Panc1 (cell line): ENCODE measurements at places on chromosomes 1 and 21.
A peak's percentile ranks its signal among the peaks of the same experiment; 100 is the strongest.

DNA sequence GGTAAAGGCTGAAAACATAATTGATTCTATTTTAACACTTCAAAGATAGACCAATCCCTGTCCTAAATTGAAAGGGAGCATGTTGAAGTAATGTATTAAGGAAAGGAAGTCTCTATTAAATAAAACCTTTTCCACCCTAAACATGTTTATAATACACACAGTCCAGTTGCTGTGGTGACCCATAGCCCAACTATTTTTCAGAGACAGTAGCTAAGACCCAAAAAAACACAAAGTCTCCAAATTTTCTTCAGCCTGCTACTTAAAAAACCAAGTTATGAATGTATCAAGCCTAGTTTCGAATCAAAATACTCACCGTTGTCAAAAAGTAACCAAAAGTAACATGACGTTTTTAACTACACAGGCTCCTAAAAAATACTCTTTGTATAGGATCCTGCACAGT lies 1.6 kb downstream of the ELK4 start:
- no peak for DNase-seq

- no peak for DNase-seq
Observed at GRCh38 chr1:226723657-226724532, 15.2 kb downstream of the ITPKB start.

DNA sequence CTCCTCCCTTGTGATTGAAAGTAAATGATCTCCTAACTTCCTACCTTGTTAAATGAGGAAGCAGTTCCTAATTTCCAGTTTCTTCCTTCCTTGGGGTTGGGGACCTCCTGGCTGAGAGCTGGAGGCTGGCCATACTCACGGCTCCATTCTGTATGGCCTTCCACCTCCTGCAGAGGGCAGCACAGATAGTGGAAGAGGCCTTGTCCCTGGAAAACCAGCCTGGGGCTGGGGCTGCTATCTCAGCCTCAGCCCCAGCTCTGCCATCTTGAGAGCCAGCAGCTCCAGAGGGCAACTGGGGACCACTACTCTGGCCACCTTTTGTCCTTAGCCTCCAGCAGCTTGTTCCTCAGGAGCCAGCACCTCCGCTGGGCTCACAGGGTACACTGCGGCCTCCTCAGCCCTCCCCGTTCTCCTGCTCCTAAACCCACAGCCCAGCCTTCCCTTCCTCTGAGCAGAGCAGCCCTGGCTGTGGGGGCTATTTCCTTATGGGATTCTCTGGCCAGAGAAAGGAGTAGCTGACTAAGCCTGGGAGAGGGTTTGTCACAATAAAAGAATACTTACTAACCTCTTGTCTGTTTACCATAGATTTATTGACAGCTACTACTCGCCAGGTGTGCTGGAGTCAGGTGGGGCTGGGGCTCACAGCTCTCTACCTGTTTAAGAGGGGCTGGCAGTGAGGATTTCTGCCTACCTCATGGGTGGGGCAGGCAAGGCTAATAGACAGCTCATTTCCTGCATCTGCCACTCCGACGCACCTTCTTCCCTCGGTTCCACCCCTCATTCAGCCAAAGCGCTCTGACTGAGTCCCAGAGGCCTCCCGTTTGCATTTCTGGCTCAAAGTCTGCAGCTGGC lies 6.3 kb downstream of the TMEM234 start:
- DNase-seq = no peak

DNA sequence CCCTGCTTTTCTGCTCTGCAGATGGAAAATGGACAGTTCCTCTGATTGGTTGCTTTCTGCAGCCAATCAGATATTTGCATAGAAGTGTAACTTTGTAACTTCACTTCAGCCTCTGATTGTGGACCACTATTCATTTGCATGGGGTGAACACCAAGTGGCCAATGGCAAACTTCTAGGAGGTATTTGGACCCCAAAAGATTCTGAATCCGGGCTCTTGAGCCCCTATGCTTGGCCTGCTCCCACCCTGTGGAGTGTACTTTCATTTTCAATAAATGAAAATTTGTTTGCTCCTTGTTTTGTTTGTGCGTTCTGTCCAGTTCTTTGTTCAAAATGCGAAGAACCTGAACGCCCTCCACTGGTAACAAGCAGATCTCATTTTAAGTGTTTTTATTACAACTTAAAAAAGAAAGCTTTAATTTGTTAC lies 6.4 kb upstream of the GSTM4 start:
- DNase-seq = no peak

DNA sequence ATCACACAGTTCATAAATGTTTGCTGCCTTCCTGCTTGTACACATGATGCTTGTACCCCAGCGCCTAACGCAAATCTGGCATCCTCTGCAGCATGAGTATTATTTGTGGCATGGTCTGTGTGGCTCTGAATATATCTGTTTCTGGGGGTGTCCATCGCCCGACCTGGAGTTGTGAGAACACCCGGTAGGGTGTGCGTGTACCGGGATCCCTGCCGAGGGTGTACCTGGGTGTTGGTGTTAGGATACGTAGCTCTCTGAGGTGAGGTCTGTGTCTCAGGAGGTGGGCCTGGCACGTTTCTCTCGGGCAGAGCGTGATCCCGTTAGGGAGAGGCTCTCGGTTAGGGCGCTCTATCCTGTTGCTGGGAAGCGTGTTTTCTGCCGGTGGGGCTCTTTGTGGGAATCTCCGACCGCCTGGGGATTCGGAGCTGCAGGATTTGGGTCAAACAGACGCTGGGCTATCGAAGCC lies 10.4 kb upstream of the CDC20 start:
- no peak for DNase-seq

DNA sequence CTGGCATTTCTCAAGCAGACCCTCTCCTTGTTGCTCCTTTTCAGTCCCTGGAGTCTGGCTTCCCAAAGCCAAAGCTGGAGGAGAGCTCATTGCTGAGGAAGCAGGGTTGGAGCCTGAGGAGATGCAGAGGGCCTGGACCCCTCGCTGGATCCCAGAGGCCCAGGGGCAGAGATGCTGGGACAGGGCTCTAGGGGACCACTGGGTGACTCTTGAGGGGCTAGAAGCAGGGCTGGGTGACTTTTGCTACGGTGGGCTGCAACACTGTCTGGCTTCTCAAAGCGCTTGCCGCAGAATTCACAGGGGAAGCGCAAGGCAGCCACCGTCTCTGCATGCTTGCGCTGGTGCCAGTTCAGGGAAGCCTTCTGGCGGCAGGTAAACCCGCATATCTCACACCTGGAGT lies 8.8 kb downstream of the ZNF692 start:
- DNase-seq = no peak

DNA sequence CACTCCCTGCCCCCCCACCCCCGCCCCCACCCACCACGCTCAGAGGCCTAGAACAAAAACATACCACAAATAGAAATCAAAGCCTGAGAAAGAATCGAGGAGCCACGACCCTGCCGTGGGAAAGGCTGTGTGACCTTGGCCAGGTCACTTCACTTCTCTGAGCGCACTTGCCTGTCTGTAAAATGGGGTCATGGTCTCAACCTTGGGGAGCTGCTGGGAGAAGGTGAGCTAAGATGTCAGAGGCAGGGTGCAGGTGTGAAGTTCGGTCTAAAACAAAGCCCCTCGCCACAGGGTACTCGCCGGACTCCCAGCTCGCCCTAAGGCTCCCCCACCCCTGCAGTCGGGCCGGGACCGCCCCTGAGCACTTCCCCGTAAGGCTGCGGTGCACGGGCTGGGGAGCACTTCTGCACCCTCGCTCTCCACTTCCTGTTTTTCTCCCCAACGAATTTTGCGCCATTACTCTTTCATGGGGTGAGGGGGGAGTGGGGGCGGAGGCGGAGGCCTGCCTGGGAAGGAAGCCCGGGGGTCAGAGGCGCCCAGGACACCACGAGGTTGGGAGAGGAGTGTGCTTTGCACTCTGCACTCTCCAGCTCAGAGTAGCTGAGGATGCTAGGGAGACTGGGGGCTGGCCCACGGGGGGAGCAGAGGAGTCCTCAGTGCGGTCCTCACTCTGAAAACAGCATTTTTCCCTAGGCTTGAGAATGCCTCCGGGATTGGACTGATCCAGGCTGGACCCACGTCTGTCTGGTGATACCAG lies 21.9 kb upstream of the PIK3CD start:
- no peak for DNase-seq

GRCh38 chr1:110436635-110437034 lies 14.3 kb upstream of the PROK1 start:
- DNase-seq = no peak

- no peak for DNase-seq
Observed at GRCh38 chr1:22490309-22490708, 38.7 kb downstream of the ZBTB40 start.

DNA sequence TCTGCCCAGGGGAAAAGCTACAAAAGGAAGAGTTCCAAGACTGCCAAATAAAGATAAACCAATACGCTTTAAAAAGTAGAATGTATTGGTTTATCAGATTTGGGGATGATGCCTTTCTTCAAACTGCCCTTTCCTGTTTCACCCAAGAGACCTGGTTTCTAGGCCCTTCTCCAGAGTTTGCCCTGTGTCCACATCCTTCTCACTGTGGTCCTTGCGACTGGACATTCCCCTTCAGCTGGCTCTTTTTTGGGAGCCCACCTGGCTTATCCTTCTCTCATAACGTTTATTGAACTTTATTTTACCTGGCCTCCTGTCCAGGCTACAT lies 490 bp upstream of the CZIB start:
- no peak for DNase-seq

DNA sequence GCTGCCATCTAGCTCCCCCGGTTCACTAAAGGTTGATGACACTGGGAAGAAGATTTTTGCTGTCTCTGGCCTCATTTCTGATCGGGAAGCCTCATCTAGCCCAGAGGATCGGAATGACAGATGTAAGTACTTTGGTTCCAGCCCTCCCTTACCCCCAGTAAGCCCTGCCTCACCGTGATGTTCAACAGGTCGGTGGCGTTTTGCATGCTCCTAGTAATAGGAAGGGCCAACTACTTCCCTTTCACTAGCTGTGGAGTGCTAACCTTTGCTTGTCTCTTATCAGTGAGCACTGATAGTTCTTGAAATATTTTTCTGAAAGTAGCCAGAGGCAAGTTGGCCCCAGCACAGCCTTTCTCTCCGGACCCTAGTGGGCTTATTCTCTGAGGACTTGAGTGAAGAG lies 7.5 kb downstream of the RNF220 start:
- DNase-seq = no peak

- DNase-seq = no peak
Observed at GRCh38 chr1:20153000-20153418, 13.9 kb downstream of the PLA2G2F start.

GRCh38 chr1:19311503-19311930 lies 427 bp downstream of the AKR7A2 start:
- no peak for DNase-seq

GRCh38 chr1:97488530-97488929 lies 432.3 kb downstream of the DPYD start:
- no peak for DNase-seq

DNA sequence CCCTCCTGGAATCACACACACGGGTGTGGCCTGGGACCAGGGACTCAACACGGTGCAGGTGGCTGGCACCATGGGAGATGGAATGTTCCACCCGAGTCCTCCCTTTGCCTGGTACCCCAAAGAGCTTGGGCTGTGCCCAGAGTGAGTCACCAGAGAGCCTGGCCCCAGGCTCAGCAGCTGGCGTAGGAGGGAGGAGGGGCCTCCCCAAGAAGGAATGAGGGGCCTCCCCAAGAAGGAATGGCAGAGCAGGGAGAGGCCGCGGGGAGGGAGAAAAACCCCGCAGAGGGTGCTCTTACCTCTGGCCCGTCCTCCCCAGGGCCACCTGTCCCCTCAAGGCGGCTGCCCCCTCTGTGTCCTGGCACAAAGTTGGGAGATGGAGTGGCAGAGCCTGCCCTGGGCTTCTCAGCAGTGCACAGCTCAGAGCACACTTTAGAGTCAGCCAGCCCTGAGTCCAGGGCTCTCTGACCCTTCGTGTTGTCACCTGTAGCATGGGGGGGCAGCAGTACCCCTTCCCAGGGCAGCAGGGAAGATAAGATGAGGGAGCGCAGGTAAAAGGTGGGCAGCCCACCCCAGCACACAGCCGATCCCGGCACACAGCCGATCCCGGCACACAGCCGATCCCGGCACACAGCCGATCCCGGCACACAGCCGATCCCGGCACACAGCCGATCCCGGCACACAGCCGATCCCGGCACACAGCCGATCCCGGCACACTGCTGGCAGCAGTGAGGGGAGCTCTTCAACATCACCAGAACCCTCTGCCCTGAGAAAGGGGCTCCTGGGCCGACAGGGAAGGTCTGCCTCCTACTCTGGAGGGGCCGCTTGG lies 20.2 kb upstream of the KCNAB2 start:
- no peak for DNase-seq

GRCh38 chr1:215055281-215055935 lies 27.1 kb upstream of the KCNK2 start:
- DNase-seq = no peak

DNA sequence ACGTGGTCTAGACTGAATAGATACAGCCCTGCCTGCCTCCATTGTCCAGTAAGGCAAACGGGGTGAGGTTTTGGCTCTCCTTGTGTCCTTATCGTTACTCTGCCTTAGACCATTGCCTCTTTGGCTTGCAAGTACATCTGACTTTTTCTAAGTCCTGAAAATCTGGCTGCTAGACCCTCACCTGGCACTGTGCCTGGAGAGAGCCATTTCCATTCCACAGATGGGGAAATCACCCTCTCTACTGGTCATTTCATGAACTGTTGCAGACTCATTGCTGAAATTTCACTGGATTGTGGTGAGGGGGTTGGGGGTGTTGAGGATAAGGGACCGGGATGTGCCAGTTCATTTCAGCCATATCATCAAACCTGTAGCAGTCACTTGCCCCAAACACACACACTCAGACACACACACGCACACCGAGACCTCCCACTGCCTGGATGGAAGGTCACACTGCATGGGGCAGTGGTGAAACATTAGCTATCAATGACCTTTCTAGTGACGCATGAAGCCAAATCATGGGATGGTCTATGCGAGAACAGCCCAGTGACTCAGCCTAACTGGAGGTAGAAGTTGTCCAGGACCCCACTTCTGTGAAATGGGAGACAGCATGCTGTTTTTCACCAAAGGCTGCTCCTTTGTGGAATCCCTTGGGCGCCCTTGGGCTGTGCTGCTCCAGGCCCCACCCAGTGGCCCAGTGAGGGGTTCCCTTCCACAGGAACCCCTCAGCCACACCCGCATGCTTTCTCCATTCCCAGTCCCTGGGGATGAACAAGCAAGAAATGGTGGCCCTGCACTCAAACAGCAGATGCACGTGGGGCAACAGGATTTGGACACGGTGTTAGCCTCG lies 34.9 kb upstream of the VASH2 start:
- DNase-seq = no peak

- DNase-seq = no peak
Observed at GRCh38 chr1:69710484-69711189, 142.9 kb downstream of the LRRC7 start.

- no peak for DNase-seq
Observed at GRCh38 chr1:200173097-200173618, 145.6 kb downstream of the NR5A2 start.

- DNase-seq = peak; percentile 33
Observed at GRCh38 chr1:176559878-176560277, 96.9 kb downstream of the PAPPA2 start.
